ENCODE measurements at places on chromosomes 4 and X.

GRCh38 chr4:1882850-1883271, 11.7 kb downstream of the NSD2 start:
- DNase-seq: no peak

- no peak for DNase-seq
Measured at GRCh38 chr4:107065201-107065600, 29.1 kb upstream of the DKK2 start.

- no peak for DNase-seq
Measured at GRCh38 chr4:74659576-74660411, 134.5 kb downstream of the BTC start.

DNA sequence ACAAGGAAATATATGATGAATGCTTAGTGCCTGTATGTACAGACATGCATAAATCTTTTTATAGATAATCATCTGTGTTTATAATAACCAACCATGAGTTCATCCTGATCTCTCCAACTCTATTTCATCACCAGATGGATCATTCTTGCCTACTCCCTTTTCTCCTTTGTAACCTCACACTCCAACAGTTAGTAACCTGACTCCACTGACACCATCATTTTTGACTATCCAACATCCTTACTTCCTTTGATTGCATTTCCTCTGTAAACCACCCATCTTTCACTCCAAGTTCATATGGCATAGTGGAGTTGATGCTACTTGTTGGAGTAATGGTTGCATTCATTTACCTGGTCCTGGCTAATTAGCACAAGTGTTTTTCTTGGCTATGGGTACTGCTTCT, 170.6 kb downstream of the ZNF330 start:
- DNase-seq: no peak

DNA sequence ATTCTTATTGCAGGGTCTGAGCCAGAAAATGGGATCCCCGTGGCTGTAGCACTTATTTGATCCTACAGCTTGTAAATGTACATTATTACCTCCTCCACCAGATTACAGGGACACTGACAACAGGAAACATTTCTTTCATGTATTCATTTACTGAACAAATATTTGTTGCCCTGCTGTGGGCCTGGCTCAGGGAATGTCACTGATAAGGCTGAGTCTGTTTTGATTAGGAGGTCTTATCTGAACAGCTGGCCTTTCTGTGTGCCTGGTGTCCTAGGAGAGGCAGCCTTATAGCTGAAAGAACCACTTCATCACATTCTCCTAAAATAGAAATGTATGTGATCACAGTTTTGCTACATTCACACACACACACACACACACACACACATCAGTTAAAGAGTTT, 45.5 kb upstream of the PROM1 start:
- DNase-seq: no peak

DNA sequence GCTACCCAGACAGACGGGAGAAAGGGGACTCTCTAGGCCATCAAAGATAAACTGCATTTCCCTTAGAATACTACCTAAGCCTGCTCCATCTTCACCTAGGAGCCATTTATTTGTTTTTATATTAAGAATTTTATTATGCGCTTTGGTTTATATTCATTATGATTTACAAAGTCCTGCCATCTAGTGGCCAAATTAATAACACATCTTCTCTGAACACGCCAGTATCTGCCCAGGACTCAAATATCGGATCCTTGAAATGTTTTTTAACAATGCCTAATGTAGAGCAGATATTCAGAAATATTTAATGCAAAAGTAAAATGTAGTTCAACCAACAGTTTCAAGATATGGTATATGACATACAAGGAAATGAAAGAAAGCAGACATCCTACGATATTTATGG, 20.8 kb upstream of the PRPS2 start:
- no peak for DNase-seq

DNA sequence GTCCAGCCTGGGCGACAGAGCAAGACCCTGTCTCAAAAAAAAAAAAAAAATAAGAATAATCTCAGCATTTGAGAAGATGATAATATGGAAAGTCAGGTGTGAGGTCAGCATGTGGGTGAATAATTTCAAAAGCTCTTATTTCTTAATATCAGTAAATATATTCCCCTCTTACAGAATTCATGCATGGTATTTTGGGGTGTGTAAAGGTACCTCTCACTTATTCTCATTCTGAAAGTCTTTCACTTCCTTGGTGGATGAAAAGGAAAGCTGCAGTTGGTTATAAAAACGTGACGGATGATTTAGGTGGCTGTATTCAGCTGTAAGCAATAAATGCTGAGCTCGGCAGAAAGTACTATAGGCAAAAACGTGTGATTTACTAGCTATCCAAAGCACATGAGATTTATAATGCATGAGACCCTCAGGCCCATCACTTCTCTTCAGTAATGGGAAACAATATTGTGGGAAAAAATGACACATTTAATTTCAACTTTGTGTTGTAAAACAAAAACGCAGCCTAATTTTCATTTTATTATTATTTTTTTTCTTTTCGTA, 353.2 kb upstream of the MAGEB2 start:
- no peak for DNase-seq

- no peak for DNase-seq
Measured at GRCh38 chrX:115362334-115363095, 73.0 kb downstream of the LUZP4 start.

GRCh38 chrX:107448625-107448997, 841 bp upstream of the FRMPD3 start:
- no peak for DNase-seq

DNA sequence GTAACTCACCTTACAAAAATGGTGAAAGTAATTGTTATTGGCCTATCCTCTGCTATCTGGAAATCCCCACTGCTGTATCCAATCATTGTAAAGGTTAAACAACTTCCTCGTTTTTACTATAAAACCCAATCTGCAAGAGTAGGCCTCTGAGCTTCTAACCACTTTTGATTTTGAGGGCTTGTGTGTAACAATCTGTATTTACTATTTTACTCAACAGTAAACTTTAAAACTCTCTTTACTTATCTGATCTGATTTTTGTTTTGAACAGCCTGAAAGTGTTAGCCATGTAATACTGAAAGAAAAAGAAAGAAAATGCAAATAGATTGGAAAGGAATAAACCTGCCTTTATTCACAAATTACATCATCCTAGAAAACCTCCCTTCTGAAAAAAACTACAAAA, 63.1 kb downstream of the SLC10A7 start:
- no peak for DNase-seq

GRCh38 chrX:129737916-129738315, 863 bp upstream of the XPNPEP2 start:
- DNase-seq: no peak

Data from NT2/D1 (cell line).